ENCODE measurements at places on chromosomes 1 and 21.

GRCh38 chr1:234213658-234214128, 159.6 kb upstream of the COA6 start:
- DNase-seq, result no peak

DNA sequence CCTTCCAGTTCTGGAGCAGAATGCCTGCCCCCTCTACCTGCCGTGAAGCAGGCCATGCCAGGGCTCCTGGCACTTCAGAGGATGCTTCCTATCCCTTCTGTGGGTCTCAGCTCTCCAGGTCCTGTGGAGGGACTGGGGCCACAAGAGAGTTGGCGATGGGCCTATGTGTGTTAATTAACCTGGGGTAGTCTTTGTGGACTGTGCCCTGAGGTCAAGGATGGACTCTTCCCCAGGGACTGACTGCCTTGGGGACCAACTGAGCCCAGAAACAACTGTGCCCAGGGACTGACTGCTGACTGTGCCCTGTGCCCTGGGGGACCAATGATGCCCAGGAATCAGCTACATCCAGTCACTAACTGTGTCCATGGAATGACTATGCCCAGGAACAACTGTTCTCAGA, 37.5 kb upstream of the POU3F1 start:
- DNase-seq, result no peak

GRCh38 chr1:173415490-173415889, 61.6 kb upstream of the PRDX6 start:
- no peak for DNase-seq

DNA sequence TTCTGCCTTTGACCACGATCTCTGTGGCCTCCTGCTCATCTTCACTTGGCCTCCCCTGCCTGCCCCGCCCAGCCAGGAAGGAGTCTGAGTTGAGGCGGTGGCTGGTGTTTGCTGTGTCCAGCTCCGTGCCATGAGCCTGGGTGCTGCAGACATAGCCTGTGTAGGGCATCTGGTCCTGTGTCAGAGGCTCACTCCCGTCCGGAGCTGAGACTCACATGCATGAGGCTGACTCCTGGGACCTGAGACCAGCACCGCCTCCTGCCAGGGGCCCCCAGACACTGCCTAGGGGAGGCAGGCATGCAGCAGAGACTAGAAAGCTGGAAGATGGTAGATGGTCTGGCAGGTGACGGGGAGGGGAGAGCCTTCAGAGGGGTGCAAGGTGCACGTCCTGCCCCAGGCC, 52.2 kb upstream of the TTC34 start:
- no peak for DNase-seq

DNA sequence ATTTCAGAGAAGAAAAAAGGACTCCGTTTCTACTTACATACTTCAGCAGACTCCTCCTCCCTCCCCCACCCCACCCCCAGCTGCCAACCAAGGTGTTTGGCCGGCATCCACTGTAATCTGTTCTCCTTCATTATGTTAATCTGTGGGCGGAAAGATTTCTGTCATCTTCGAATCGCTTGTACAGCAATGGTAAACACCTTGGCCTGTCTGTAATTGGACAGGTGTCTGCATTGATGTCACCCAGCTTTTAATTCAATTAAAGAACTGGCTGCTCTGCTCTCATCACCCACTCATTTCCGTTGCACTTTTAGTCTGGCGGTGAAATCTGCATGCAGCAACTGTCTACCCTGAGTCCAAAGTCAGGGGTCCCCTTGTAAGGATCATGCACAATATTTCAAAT, 368.6 kb downstream of the USH2A start:
- DNase-seq, result no peak

- no peak for DNase-seq
These were observed 4.4 kb upstream of the PHC2 start for GRCh38 chr1:33435096-33435820.

DNA sequence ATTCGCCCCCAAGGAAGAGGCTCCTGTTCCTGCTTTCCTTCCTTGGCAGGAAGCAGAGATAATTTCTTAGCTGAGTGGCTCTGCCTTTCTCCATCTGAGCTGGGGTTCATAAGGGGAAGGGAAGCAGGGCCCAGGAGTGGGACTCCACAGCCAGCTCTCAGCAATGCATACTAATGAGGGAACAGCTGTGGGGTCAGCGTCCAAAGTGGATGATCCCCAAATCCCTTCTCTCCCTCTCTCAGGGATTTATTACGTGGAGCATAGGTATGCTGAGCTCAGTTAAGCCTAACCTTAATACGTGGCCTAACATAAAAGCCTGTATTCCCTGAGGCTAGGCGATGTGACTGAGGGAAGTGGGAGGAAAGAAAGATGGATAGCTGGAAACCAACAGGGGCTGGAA, 87.3 kb upstream of the CTTNBP2NL start:
- no peak for DNase-seq

DNA sequence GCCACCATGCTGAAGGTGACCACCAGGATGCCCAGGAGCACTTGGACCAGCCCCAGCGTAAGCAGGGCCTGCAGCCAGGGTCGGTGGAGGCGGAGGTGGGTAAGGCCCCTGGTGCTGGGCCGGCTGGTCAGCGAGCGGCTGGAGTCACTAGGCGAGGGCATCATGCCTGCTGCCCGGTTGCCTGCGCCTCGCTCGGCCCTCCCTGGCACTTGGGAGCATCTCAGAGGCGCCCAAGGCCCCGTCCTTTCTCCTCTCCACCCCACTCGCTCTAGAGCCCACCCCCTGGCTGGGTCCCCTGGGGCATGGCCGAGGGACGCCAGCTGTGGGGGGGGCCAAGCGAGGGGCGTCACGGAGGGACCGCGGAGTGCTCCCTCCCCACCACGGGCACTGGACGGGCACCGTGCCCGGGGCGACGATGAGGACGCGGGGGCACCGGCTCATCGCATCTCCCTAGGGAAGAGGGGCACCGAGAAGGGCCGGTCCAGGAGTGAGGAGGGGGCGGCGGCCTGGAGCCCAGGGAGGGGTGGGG, 505 bp downstream of the ENTREP3 start:
- no peak for DNase-seq

- no peak for DNase-seq
These were observed 22.6 kb upstream of the UAP1 start for GRCh38 chr1:162538815-162539431.

GRCh38 chr1:55702064-55702463, 486.9 kb upstream of the USP24 start:
- no peak for DNase-seq

GRCh38 chr1:18204575-18204974, 97.0 kb downstream of the IGSF21 start:
- DNase-seq, result no peak

- DNase-seq, result no peak
These were observed 21.6 kb downstream of the C2CD2 start for GRCh38 chr21:41932191-41932575.

- DNase-seq, result no peak
These were observed 15.9 kb downstream of the MX2 start for GRCh38 chr21:41377715-41378114.

- DNase-seq, result no peak
These were observed 16.1 kb downstream of the H6PD start for GRCh38 chr1:9250411-9251381.

GRCh38 chr1:8945568-8945967, at the start of gene CA6:
TSS of gene CA6 (plus strand) at chr1:8945868. CDS start at chr1:8945887, 19 bp downstream.
- DNase-seq, result no peak

DNA sequence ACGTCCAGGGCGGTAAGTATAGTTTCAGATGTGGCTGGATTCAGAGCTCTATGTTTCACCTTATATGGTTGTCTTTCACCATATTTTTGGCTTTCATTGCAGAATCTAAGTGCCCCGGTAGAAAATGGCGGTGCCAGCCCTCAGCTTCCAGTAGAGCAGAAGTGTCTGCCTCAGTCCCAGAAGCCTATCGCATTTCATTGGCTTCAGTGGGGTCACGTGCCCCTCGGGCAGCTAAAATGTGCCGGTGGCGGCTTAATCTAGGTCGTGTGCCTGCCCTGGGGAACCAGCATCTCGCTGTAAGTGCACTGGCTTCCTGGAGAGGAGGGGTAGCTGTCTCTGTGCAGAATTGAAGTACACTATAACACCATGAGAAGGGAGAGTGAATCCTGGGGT, 107.4 kb upstream of the MAGI3 start:
- no peak for DNase-seq

DNA sequence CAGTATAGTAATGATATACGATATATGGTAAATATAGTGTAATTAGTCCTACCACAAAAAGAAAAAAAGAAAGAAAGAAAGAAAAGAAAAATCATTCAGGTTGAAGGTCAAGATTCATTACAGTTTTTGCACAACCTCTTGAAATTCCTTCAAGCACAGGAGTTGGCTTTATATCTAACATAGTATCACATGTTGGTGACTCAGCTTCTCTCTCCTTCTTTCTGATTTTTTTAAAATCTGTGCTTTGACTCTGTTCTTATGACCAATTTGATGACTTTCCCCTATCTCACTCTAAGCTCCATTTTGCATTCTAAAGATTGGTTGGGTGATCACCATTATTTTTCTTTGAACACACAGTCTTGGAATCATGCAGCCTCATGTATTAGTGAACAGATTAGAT, 148.2 kb upstream of the COL11A1 start:
- DNase-seq, result no peak

DNA sequence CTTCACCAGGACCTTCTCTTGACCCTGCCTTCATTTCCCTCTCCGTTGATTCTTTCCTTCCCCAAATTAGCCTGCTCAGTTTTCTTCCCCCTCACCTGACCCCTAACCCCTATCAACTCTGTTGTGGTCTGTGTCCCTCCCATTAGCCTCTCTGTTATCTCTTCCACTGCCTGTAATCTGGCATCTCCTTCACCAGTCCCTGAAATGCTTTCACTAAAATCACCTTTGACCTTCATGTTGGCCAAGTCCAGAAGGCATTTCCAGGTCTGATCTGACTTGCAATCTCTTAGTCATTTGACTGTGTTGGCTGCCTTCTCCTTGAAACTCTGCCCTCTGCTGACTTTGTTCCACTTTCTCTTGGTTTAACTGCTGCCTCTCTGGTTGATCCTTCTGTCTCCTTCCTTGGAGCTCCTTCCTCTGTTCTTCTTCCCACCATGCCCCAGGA, 28.2 kb downstream of the ATP8B2 start:
- no peak for DNase-seq

GRCh38 chr1:36366091-36366661, 19.5 kb downstream of the STK40 start:
- peak; percentile 59 for DNase-seq

All from T follicular helper cell (primary cell).